ENCODE measurements at places on chromosomes 2 and 18.

GRCh38 chr2:171128461-171128860 lies 32.2 kb downstream of the TLK1 start:
- DNase-seq = no peak

GRCh38 chr2:227819398-227819697 lies 5.7 kb downstream of the CCL20 start:
- no peak for DNase-seq

DNA sequence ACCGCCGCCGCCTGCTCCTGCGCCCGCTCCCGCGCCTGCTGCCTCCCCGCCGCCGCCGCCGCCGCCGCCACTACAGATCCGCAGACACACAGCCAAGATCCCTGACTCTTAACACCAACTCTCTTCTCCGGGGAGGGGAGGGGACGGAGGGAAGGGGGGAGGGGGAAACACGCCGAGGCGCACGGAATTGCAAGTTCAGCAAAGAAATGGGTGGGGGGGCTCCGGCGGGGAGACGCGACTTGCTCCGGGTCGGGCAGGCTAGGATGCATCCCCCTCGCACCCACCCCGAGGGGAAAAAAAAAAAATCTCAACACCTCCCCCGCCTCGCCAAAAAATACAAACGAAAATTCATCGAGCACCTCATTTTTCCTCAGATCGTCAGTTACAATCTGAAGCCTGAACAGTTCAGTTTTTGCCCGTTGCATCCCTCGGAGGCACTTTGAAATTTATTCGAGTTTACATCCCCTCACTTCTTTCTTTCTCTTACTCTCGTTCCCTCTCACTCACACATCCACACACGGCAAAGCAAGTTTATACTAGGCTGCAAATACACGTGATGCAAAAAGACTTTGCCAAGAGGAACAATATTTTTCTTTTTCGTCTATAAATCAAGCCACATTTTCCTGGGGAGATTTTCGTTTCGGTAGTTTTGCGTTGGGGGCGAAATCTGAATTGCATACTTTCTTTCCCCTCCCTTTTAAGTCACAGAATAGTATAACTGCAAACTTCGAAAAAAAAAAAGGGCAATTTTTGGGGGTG lies at the start of gene TCF4:
TSS of gene TCF4 (minus strand) at position 82 of the 759 bp plus-strand sequence. CDS start 1,076 bp downstream, outside the sequence.
- DNase-seq = no peak

GRCh38 chr2:69946351-69947324 lies 14.8 kb downstream of the ASPRV1 start:
- peak; percentile 80 for DNase-seq

- DNase-seq = no peak
These were observed 308.0 kb upstream of the PIK3C3 start for GRCh38 chr18:41646915-41647620.

DNA sequence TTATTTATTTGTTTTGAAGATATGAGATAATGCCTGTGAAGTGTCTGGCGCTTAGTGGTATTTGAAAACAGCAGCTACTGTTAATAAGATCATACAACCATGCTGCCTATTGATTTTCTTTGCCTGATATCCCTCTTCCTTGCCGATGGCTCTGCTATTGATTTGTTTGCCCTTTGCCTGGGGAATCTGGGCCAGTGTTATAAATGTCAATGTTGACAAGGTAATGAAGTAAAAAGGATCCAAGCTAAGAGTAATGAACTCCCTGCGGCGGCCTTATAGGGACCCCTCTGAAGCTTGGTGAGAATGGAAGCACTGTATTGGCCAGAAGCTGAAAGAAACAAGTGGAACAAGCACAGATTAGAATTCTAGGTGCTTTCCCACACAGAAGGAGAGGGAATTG lies 854.6 kb downstream of the CNTNAP5 start:
- DNase-seq = no peak

DNA sequence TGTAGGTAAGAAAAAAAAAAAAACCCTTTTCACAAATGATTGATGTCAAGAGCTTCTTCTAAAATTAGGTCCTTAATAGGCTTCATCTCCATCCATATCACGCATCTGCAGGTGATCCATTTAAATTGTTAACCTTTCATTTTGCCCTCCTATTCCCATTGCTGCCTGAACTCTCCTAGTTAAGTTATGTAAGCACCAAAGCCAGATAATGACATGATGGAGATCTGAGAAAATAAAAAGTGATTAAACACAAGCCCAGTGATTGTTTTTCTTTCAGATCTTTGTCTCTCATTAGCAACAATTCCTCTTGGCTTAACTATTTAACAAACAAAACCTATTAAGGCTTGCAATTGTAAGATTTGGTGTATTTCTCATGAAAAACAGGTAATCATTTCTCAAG lies 20.0 kb downstream of the LANCL1 start:
- DNase-seq = no peak

- DNase-seq = peak; percentile 50
These were observed 852.1 kb downstream of the CPS1 start for GRCh38 chr2:211408483-211408891.

DNA sequence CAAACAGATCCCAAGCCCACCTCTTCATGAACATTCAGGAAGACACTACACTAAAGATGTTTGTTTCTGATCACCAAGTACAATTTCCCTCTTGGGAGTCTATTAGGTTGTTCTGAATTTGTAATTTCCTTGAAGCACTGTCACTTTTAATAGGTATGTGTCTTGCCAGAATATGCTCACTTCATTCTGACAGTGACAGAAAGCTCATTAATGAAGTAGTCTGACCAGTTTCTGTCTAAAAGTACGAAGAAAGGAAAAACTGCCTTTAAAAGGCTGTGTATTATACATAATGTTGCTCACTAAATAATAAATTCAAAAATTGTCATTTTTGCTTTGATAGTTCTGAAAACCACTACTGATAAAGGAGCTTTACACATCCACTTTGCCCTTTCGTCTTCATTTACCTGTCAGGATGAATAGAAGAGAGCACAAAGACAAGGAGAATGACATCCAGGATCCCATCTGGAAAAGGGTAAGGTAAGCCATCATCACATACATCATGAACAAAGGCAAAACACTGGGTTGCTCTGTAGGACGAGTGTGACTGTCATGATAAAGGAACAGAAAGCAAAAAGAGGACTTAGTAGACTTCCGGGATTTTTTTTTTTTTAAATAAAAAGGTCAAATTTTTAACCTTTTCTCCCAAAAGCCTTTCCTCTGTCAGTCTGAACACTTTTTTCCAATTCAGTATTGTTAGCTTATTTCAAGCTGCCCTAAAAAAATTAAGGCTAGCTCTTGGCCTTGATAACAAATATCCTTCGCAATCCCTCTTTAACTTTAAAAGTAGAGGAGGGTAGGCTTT lies 103.4 kb downstream of the METTL8 start:
- no peak for DNase-seq

DNA sequence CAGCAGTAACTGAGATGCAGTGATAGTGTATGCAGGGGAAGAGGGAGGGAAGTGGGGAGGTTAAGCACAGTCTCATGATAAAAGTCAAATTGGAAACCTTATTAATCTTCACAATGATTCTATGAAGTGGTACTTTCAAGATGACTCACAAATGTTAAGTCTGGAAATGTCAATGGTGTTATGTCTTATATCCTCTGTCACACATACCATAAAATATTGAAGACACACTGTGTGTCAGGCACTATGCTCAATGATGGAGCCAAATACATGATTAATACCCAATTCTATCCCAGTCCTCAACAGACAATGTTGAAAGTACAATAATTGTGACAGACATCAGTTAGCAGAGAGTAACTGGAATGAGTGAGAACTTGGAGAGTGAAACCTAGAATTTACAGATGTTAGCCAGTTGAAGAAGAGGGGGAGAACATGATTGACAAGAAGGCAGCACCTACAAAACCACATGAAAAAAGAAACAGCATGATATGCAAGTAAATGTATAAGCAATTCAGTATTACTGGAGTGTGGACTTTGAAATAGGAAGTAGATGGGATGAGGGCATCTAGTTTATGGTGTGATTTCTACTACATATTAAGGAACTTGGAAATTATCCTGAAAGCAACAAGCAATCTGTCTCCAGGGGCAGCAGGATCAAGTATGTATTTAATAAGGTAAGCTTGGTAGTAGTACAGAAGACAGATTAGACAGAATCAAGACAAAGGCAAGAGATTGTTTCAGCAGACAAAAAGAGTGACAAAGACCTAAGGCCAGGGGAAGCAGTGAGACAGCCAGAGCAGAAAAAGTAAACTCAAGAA lies 107.6 kb downstream of the STRN start:
- DNase-seq = no peak

DNA sequence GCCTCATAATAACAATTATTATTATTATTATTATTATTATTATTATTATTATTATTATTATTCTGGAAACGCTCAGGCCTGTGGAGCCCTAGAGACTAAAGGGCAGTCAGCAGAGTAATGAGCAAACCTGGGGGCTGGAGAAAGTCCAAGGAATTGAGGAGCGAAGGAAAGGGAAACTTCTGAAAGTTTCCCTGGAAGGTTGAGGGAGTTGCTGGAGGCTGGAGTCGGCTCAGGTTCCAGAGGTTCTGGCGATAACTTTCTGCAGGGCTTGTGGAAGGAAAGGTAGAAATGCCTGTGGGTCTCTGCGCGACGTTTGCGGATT lies 9.2 kb downstream of the POU3F3 start:
- DNase-seq = no peak

DNA sequence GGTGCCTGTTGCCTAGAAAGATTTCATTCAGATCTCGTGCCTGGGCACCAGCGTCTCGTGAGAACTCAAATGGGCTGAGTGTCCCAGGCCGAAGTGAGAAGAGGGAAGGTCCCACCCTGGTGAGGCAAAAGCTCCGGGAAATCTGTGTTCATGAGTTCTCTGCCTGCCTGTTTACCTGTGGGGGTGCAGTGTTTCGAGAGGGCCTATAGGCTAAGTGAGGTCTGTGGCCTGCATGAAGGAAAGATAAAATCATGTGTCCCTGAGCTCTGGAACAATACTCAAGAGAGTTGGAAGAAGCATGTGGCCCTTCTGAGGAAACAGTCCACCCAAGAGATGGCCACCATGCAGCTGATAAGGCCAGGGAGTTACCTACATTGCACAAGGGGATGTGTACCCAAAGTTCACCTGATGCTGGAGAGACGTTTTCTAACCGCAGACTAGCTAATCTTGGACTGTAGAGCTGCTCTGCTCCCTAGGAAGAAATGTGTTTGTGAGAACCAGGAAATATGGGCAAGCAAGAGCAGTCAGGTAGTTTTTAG lies 63.5 kb upstream of the ST3GAL5 start:
- no peak for DNase-seq

DNA sequence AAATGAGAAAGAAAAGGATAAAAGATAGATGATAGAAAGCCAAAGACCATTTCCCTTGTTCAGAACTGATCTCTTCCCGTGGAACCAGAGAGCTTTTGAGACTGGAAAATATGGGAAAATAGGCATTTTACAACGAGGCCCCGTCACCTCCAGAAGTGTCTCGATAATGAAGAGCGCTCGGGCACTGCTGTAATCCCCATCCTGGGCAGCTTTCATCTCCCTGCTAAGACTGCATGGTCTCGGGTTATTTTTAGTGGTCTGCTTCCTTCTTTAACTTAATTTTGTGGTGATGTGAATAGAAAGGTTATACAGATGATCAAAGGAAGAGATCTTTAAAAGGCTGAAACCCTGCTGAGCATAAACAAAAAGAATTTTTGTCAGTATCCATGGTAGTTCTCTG lies 176.6 kb downstream of the METTL4 start:
- no peak for DNase-seq

DNA sequence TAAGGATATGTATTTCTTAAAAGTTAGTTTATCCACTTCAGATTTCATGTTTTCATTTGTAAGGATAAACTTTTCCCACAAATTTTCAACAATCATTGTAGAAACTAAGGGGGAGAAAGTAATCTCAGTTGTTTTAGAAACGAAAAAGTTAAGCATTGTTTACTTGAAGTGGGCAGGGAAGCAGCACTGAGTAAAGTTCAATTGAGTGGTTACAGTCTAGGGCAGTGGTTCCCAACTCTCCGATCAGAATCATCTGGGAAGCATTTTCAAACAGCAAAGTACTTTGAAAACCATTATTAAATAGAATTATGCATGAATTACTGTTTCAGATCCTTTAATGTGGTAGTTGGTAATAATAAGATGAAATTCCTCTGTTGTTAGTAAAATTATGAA lies 12.5 kb downstream of the MRPL35 start:
- DNase-seq = no peak

DNA sequence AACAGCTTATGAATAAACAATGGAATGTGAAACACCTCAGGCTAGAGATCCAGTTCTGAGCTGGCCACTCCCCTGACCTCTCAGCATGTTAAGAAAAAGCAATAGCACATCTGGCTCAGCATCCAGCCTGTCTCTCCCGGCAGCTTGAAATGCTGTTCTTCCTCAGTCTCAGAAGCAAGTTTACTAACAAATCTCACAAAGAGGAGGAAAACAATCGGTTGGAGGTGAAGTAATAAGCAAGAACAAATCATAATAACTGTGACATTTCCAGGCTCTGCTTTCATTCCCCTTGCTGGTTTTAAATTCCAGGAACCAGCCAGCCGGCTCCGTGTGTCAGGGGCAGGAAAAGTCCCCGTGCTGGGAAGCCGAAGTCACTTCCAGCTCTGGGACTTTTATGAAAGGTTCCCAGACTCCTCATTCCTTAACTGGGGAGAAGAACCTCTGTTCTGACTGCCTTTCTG lies 133.9 kb upstream of the ARL4C start:
- DNase-seq = no peak

DNA sequence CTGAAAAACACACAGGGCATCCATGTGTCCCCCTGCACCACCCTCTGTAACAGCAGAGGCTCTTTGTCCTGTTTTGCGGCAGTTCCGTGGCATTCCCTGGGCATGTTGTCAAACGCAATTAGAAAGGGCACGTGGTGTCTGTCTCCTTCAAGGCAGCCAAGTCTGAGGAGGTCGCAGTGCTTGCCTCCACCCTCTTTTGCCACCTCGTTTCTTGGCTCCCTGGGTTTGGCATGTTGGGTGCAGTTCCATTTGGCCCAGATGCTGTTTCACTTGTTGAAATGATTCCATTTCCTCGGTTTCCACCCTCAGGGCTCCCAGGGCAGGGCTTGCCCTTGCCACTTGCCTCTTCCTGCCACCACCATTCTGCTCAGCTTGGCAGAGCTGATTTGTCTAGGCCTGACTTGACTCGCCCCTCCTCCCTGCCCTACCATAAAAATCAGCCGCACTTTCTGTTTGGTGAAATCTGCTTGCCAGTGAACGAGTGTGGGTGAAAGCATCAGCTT lies 12.4 kb downstream of the CCL20 start:
- DNase-seq = no peak

GRCh38 chr18:10771053-10771709 lies 245.4 kb downstream of the NAPG start:
- DNase-seq = no peak

DNA sequence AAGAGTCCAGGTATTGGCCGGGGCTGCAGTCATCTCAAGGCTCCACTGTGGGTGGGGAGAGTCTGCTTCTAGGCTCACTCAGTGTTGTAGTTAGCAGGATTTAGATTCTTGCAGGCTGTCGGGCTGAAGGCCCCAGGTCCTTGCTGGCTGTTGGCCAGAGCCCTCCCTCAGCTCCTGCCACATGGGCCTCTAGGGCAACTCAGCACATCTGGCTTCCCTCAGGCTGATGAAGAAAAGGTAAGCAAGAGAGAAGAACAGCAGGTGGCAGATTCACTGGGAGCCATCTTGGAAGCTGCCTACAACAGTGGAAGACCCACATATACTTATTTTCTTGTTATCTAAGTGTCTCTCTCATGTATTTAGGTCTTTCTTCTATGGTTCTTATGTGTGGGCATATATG lies 4.3 kb downstream of the MRPS9 start:
- no peak for DNase-seq

GRCh38 chr18:78683191-78684010 lies 296.2 kb upstream of the SALL3 start:
- DNase-seq = no peak

- peak; percentile 88 for DNase-seq
These were observed 151.3 kb downstream of the ZFP36L2 start for GRCh38 chr2:43075054-43075593.

All from urothelium cell line (cell line).